ENCODE measurements at places on chromosomes 6 and 20.

DNA sequence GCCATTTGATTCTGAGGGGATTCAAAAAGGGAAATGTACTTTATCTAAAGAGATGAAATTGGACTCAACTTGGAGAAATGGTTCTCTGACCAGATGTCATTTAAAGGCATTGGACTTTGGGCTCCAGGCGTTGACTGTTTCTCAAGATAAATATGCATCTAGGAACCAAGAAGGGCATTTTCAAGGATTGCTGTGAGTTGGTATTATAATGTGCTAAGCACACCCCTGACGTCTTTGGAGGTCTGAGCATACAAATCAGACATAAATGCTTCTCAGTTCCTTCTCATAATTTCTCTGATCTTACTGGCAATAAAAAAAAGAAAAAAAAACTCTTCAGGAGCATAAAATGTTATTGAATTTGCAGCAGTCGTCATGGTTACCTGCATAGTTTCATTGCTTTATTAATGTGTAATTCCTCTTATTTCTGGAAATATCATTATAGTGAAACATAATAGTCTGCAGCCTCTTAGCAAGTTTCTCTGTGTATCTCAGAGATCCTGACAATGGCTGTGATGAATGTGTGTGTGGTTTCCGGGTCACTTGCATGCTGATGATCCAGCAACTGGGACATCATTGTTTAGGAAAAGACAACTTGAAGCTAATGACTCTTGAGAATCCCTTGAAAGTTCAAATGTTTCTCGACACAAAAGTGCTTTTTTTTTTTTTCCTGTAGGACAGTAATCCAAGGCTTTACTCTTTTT lies 136.0 kb downstream of the AIG1 start:
- DNase-seq: no peak

DNA sequence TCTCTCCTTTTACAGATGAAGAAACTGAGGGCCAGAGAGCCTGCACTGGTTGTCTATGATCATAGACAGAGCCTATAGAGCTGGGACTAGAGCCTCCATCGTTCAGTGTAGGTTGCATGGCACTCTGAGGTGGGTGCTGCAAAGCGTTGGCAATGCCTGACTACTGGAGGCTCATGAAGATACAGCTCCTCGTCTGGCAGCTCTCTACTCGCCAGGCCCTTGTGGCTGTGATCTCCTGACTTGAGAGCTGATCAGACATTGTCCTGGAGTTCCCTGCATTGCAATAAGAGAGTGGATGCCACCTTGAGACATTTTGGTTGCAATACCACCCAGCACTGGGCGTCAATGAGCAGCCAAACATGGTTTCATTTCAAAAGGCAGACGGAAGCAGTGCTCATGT lies 270.1 kb upstream of the ARID1B start:
- DNase-seq: no peak

GRCh38 chr20:45020236-45020886 lies 54.0 kb downstream of the STK4 start:
- no peak for DNase-seq

DNA sequence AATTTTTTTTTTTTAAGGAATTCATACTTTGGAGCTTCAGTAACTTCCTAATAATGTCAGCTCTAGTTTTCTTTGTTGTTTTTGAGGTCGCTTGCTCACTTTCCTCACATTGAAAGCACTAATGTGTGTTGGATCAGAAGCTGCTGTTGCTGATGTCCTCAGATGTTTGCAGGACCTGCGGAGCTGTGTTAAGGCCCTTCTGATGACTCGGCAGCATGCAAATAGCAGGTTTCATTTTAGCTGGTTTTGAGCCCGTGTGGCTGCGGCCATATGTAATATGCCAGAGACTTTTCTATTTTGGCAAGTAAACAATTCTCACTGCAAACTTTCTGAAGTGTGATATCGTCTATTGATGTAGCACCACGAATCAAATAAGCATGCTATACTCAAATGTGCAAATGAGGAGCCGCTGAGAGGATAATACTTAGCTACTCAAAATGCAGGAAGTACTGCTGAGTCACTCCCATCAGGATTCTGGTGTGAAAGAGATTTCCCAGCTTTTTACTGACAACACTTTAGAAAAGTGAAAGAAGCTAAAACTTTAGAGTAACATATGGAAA lies 187.8 kb downstream of the SASH1 start:
- DNase-seq: peak; percentile 66

DNA sequence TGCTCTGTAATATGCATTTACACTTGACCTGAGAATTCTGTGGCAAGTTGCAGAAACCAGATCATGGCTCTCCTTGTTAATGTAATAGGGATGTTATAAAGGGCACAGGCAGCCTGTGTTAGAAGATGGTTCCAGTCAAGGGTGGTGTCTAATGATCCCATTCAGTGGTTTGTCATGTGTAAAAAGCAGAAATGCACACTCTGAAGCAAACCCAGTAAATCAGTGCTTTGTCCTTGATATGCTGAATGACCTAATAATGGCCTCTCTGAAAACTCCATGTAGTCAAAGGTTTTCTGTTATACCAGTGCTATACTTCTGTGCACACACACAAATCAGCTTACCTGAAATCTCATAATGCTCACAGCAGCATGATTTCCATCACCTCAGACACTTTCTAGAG lies 66.2 kb downstream of the SOBP start:
- DNase-seq: no peak

DNA sequence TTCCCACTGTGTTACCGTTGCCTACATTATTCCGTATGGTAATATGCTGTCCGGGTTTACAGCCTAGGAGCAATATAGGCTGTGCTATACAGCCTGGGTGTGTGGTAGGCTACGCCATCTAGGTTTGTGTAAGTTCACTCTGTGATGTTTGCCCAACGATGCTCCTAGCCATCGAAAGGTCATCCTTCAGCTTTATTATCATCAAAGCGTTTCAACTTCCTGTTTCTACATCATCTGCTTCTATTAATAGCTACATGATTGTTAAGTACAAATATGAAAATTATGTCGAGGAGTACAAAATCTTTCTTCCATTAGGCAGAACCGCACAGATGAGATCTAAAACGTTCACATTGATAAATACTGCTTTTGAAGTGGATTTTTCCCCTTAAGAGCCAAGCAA lies 69.9 kb downstream of the PPP1R14C start:
- DNase-seq: no peak

- DNase-seq: no peak
These were observed 111.2 kb downstream of the KCNQ5 start for GRCh38 chr6:72733045-72733444.

DNA sequence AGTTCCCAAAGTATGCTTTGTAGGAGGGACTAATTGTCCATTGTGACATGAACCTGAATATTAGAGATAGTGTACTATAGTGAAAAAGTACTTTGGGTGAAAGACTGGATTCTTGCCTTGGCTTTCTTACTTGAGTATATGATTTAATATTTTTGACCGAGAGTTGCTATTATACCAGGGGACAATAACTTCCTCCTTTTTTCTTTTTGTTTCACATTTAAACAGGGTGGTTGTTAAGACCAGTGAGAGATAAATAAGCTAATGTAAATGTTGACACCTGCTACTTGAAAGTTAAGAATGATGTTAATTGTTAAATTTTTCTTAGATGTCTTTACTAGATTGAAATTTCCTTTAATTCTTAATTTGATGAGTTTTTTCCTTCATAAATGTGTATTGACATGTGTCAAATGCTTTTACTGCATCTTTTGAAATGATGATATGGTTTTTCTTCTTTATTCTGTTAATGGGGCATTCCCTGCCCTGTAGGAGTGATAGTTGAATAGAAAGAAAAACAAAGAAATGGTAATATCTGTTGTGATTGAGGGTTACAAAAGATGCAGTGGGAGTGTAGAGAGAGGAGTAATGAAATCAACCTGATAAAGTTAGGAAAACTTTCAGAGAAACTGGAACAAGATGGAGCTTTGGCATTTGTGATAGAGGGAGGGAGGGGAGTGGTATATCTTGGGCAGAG lies 48.4 kb downstream of the ZFAND3 start:
- no peak for DNase-seq

- peak; percentile 53 for DNase-seq
These were observed 98.1 kb upstream of the VSTM2L start for GRCh38 chr20:37804584-37805566.

GRCh38 chr20:50758469-50758868 lies 27.1 kb downstream of the PARD6B start:
- DNase-seq: no peak

DNA sequence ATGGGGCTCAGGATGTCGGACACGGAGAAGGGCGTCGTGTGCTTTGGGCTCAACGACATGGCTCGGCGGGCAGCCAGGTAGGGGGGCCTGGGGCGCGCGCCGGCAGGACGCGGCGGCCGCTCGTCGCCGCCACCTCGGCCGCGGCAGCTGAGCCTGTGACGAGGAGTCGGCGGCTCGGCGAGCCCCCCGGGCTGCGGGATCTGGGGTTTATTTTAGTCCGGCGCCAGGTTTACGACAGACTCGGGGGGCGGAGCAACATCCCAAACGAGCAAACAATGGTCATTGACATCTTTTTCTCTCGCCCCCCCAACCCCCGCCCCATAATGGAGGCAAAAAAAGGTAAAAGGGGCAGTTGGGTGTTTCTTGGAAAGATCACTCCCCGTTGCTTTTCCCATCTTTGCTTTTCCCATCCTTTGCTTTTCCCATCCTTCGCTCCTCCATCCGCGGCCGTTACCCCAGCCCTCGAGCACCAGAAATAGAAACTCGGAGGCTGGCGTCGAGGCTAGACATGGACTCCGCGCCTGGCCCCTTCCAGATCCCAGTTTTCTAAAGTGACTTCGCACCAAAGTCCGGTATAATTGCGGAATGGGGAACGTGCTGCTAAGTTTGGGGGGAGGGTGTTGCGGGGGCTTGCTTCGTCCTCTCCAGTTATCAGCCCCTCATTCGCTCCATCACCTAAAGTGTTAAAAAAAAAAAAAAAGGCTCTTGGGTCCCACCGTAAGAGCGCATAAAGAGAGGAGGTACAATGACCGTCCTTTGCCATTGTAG lies at the start of gene NKX2-4:
Gene NKX2-4 (minus strand): TSS at position 186 of the 768 bp plus-strand sequence. CDS start 127 bp downstream, at position 59.
- DNase-seq: no peak

DNA sequence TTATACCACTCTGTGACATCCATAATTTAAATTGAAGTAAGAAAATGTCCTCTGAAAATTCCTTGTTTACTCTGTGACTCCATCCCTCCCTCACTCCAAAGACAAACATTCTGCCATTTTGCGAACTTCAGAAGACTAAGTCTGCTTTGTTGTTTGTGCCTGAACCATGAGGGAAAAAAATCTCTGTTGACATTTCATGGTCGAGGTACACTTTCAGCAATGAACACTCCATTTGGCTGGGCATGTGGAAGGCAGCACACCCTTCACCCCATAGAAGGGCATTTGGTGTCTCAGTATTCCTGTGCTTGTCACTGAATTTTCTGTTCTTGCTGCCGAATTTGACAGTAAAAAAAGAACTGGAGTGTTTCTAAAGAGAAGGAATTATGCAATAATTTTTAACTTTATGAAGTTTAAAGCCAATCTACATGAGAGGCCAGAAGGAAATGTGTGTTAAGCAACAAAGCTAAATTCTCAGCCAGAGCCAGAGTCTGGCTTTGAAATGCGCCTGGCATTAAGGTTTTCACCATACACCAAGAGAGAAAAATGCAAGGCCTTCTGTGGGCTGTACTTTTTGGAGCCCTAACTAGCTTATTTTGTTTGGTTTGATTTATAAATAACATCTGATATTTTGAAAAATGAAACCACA lies 4.7 kb upstream of the PBOV1 start:
- DNase-seq: no peak

GRCh38 chr6:99991955-99992354 lies 2.1 kb downstream of the MCHR2 start:
- no peak for DNase-seq

DNA sequence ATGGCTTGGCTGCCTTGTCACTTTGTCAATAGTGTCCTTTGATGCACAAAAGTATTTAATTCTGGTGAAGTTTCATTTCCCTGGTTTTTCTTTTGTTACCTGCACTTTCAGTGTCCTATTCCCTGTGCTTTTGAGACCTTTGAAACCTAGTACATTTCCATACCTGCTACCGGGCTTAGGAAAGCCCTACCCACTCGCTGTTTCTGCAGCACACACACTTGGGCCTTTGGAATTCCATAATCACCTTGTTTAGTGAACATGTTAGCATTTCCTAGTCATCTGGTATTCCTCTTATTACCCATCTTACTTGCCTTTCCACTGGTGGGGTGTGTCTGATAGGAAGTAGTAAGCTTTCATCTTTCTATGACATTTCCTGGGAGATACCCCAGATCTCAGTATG lies 19.3 kb upstream of the SYNDIG1 start:
- DNase-seq: no peak

DNA sequence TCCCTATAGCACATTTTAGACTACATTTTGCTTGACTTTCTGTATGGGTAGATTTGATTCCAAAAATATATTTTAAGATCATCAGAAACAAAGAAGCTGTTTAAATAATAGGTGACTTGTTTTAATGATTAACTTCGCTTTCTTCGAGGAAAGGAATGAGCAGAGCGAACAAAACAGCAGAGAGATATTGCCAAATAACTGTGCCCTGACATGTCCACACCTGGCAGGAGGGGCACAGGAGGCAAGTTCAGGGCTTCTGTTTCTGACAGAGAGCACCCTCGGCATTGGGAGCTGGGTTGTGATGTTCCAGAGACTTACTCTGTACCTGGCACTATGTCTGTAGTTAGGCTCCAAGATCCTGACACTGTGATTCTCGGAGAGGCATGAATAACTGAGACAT lies 155.7 kb upstream of the SASH1 start:
- no peak for DNase-seq

GRCh38 chr6:5617179-5617578 lies 355.9 kb downstream of the FARS2 start:
- no peak for DNase-seq

DNA sequence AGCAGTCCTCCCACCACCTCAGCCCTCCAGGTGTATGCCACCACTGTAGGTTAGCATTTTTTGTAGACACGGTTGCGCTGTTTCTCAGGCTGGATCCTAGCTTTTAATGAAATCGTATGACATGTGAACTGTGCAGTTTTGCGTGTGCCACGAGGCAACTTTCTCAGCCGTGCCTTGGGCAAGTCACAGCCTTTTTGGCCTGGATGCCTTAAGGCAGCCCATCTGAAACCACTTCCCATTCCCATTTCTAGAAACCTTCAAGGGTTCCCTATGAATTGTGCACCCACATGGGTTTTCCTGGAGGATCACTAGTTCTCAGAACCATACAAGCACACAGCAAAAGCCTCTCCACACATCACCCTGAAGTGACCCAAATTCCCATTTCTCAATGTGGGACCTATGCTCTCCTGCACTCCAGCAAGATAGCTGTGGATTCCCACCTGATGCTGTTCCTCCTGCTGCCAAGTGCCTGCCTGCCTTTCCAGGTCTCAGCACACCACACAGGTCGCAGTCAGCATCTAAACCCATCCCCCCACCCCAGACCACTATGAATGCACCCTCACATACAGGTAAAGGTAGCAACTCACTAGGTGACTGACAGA lies 28.9 kb downstream of the SNX5 start:
- DNase-seq: no peak
